ENCODE measurements at places on chromosomes 5 and 9.

DNA sequence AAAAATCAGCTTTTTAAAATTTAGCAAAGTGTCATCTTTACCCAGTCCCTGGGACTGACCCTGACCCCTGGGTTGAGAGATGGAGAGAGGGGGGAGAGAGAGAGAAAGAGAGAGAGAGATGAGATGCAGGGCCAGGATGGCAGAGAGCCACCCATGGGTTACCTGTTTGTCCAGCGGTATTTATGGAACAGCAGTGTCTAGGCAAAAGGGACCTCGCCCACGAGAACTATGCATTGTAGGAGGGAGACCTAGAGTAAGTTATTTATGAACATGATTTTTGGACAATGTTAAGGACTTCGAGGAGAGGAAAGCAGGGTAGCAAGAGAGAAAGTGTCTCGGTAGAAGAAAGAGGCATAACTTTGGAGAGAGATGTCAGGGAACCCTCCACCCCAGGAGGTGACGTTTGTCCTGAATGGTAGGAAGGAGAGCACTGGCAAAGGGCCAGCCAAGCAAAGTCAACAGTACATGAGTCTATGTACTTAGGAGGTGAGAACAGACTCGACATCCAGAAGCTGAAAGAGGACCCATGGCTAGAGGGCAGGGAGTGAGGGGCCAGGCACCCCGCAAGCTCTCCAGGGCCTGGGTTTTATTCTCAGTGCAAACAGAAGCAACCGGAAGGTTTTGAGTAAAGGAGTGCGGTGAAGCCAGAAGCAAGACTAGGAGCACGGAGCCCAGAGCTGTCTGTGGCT is 30.5 kb upstream of the MSX2 start:
- no peak for DNase-seq

GRCh38 chr5:133751421-133751820 is 139.1 kb upstream of the FSTL4 start:
- DNase-seq: no peak

DNA sequence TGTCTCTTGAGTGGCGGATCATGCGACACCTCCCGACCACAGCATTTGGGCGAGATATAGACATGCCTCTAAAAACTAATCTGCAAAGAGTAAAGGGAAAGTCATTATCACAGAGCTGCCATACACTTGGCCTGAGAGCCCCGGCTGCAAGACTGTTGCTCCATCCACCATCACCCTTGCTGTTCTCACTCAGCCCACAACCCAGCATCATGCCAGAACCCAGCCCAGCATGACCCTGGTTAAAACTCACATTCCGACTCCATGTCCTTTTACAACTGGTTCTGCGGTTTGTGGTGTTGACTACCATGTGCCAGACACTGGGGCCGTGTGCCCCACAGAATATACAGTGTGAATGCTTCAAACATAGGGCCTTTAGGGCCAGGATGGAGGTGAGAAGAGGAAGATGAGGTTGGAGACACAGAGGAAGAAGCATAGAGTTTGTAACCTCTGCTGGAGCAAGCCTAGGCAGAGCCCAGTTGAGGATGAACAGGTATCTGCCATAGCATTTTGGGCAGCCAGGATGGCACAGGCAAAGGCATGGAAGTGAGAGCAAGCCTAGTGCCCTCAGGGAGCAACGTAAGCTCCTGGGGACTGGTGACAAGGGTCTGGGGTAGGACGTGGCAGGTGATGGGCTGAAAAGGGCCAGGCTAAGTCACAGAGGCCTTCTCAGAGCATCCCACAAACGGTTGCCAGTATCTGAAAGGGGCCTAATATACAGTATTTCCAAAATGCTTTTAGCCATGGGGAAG is 37.5 kb upstream of the SMU1 start:
- DNase-seq: no peak

GRCh38 chr9:16031971-16032370 is 479.1 kb downstream of the CCDC171 start:
- no peak for DNase-seq

DNA sequence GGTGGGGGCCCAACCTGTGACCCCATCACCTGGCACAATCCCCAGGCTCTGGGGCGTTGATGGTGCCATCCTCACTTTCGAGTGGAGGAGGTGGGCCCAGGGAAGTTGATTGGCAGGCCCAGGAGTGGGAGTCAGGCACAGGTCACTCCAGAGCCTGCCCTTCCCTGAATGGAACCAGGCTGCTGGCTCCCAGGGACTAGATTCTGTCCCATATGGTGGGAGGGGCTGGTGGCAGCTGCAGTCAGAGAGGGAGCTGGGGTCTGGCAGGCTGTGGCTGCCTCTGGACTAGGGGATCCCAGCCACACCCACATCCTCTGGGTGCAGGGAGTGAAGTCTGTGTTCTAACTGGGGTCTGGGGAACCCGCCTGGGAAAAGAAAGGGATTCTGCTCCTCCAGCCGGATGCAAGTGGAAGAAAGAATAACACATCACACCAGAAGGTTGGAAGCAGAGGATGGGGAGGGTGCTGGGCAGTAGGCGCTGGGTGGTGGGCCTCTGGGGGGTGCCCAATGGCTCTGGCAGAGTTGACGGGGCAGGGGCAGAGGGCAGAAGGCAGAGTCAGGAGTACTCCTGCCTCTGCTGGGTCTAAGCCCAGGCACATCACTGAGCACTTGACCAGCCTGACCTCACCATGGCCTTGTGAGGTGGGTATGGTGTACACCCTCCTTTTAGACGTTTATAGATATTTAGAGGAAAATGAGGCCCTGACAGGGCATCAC is 25.8 kb downstream of the CEL start:
- no peak for DNase-seq

- no peak for DNase-seq
Observed at GRCh38 chr9:111854799-111855198, 41.8 kb upstream of the UGCG start.

- DNase-seq: peak; percentile 15
Observed at GRCh38 chr5:65721050-65721719, 724 bp downstream of the SGTB start.

DNA sequence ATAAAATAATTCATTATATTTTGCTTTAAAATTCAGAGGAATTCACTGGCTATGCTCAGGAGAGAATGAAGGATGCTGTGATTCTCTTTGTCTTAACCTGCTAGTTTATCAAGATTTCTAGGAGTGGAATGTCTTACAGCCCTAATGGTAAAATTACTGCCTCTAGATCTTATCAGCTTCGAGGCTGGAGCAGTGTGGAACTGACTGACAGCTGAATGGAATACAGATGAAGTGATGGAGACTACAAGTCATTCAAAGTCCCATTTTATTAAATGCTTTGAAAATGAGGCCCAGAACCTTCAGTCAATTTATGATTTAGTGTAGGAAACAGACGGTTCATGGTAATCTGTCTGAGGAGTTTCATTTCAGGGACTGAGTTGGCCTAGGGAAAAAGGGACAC is 202.1 kb downstream of the RFX3 start:
- no peak for DNase-seq

GRCh38 chr5:81006231-81006630 is 46.1 kb downstream of the RASGRF2 start:
- DNase-seq: no peak

GRCh38 chr9:38335686-38336085 is 56.8 kb upstream of the ALDH1B1 start:
- DNase-seq: no peak

DNA sequence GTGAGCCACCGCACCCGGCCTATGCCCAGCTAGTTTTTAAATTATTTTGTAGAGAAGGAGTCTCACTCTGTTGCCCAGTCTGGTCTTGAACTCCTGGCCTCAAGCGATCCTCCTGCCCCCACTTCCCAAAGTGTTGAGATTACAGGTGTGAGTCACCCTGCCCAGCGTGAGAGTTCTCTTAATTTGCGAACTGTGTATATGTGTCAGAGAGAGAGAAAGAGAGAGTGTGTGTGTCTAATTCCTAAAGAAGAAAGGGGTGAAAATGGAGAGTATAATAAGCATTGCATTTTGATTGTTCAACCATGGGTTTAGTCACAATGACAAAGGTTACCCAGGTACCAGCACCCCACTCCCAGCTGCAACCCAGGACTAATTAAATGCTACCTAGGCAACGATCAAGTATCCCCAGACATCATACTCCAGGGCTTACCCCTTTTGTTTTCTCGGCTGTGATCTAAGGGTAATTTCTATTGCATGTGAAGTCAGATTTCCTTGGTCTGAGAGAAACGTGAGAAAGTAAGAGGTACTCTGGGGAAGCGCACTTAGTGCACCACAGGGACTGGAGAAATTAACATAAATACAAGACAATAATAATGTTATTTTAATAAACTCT is 16.6 kb downstream of the MAP1B start:
- DNase-seq: no peak

- DNase-seq: no peak
Observed at GRCh38 chr5:124408738-124409453, 337.5 kb downstream of the ZNF608 start.

- DNase-seq: no peak
Observed at GRCh38 chr5:157286761-157287211, 20.9 kb downstream of the CYFIP2 start.

DNA sequence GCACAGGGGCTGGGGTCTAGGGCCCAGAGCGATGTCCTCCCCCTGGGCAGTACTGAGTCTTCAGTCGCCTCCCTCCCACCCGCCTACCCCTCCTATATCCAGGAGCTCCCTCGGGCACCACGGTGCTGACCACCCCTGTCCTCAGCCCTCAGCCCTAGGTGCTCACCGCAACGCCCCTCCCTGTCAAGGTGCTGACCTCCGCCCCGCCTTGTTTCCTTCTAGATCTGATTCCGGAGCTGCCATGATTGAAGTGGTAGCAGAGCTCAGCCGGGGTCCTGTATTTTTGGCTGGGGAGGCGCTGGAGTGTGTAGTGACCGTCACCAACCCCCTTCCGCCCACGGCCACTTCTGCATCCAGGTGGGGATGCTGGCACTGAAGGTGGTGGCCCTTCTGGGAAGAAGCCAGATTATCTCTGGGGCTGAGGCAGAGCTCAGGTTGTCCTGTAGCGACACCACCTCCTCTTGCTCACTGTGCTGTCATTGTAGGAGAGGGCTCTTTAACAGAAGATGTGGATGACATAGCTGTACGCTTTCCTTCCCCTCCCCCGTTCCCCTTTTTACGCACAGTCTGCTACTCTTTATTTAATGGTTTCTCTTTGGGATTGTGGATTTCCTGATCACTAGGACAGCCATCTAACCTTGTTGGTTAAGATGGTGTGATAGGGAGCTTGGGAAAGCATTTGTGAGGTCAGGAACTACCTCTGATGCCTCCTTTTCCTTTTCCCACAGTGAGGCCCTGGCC is 598 bp downstream of the RGP1 start:
- DNase-seq: no peak

GRCh38 chr5:134053840-134054338 is 49.1 kb upstream of the VDAC1 start:
- no peak for DNase-seq

GRCh38 chr5:13946111-13946510 is 1.6 kb upstream of the DNAH5 start:
- no peak for DNase-seq

DNA sequence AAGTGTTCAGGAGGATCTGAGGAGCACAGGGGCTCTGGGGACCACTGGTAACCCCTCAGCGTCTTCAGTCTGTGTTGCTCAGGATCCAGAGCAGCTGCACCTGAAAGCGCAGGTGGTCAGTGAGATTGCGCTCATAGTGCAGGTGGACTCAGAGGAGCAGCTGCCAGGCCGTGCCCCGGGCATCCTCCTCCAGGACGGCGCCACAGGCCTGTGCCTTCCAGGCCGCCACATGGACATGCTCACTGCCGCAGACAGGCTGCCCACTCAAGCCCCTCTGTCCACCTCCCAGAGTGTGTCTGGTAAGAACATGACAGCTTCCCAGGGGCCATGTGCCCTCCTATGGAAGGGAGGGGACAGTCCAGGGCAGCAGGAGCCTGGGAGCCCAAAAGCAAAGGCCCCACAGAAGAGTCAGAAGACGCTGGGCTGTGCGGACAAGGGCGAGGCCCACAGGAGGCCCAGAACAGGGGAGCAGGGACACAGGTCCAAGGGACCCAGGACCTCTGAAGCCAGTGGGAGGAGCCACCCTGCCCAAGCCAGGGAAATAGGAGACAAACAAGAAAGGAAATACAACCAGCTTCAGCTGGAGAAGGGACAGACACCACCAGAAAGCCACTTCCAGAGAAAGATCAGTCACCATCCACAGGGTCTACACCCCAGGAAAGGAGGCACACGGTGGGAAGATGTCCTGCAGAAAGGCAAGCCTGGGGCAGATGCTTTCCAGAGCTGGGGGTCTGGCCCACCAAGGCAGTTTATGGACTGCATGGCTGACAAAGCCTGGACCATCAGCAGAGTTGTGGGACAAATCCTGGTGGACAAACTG is 5.2 kb downstream of the SPATA31E1 start:
- no peak for DNase-seq

DNA sequence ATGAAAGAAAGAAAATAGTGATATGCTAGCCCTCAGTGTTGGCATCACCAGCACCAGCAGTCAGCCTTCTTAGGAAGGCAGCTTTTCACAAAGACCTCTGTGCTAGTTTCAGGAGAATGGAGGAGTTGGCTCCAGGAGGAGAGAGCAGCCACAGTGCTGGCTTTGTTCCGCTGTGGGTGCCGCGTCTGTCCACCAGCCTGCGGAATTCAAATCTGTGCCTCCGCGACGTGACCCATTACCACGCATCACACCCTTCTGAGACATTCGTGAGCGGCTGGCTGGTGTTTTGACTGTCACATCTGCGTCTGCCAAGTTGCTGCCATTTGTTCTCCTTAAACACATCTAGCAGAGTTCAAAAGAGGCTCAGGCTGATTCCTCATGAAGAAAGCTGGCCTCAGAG is 34.4 kb downstream of the SNX18 start:
- no peak for DNase-seq

DNA sequence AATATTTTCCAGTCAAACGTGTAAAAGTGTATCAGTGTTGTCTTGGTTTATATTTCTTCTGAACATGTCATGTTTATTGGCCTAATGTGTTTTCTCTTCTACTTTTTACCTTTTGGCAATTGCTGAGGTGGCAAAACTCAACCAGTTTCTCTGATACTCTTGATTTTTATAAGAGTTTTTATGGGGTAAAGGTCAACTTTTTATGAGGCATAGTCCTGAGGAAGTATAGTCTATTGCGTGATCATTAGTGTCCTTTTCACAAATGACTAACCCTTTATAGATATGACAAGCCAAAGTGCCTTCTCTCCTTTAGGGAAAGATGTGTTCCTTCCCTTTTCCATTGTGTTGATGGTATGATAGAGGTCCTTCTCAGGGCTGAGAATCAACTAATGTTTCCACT is 32.9 kb downstream of the OCLN start:
- DNase-seq: no peak

DNA sequence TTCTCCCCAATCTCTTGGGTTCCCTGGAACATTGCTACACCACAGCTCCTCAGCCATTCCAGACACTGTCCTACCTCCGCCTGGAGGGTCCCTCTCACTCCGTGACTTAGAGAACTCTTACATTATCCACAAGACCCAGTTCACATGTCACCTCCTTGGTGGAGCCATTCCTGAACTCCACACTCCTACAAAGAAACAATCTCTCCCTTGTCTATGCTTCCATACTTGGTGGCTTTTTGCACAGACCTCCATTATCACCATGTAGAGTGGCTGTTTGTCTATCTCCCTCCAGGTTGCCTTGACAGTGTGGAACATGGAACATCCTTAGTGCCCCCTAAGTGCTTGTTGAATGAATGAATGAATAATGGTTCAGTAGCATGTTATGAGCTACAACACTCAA is 105.9 kb downstream of the PAX5 start:
- DNase-seq: no peak

- DNase-seq: no peak
Observed at GRCh38 chr5:3794611-3795010, 199.0 kb downstream of the IRX1 start.

GRCh38 chr5:7374186-7374585 is 21.8 kb upstream of the ADCY2 start:
- no peak for DNase-seq

Data from thoracic aorta (tissue), 2 donors.